ENCODE measurements at places on chromosomes 16 and 17. TPM values are rescaled to one million over a fixed set of nuclear protein-coding genes. Genes with fewer than 3 reads are reported as not detected.

DNA sequence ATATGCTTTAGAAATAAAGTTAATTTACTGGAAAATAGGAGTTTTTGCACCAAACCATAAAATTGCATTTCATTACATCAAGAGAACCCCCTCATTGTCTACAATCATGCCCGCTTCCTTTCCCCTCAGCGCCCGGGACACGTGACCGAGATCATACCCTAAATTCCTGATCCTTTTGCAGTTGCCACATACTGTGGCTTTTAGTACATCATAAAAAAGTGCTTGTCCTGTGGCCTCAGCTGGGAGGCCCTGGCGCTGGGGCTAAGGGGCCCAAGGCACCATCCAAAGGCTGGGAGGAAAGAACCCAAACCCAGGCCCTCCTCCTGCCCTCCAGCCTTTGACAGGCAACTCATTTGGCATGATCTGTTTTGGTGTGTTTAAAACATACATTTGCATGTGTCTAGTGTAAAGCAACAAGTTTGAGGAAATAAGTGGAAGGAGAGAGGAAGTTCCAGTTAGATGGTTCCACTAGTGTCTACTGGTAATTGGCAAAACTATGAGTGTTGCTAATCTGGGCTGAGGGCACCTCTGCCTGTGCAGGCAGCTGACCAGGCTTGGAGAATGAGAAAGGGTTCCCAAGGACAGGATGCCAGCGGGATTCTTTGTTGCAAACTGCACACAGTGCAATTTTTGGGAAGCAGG is 6.0 kb downstream of the CDK5R1 start:
- no peak for DNase-seq
- no peak overlapping the region for H3K27ac ChIP-seq
- no peak overlapping the region for H3K4me3 ChIP-seq
- no peaks in the 10 kb centered on the region for H3K27me3 ChIP-seq
- no peaks in the 10 kb centered on the region for H3K36me3 ChIP-seq

- H3K4me1 ChIP-seq: no peaks in the 10 kb centered on the region
- no peak overlapping the region for H3K27ac ChIP-seq
- H3K4me3 ChIP-seq: no peak overlapping the region
- no peak for DNase-seq
- H3K27me3 ChIP-seq: no peaks in the 10 kb centered on the region
Measured at GRCh38 chr17:63165400-63165799, 199.4 kb downstream of the TANC2 start.

GRCh38 chr16:50006964-50007363 is 18.1 kb upstream of the CNEP1R1 start:
- no peaks in the 10 kb centered on the region for H3K27me3 ChIP-seq
- no peaks in the 10 kb centered on the region for H3K4me1 ChIP-seq
- H3K4me3 ChIP-seq: no peak overlapping the region
- H3K27ac ChIP-seq: no peak overlapping the region

KRTAP4-3 gene
- total RNA-seq: not detected

- no peaks in the 10 kb centered on the region for H3K36me3 ChIP-seq
- H3K4me3 ChIP-seq: no peak overlapping the region
- no peaks in the 10 kb centered on the region for H3K27me3 ChIP-seq
- H3K4me1 ChIP-seq: peaks cover 19% of the 10 kb centered on the region
- no peak overlapping the region for H3K27ac ChIP-seq
- DNase-seq: no peak
Measured at GRCh38 chr17:79930062-79930876, 91.0 kb upstream of the CBX4 start.

- no peak overlapping the region for H3K27ac ChIP-seq
- H3K4me1 ChIP-seq: peaks cover 24% of the 10 kb centered on the region
- no peaks in the 10 kb centered on the region for H3K36me3 ChIP-seq
Measured at GRCh38 chr17:56823848-56824247, 9.9 kb downstream of the C17orf67 start.

SLC6A2 gene
- total RNA-seq: not detected

DNA sequence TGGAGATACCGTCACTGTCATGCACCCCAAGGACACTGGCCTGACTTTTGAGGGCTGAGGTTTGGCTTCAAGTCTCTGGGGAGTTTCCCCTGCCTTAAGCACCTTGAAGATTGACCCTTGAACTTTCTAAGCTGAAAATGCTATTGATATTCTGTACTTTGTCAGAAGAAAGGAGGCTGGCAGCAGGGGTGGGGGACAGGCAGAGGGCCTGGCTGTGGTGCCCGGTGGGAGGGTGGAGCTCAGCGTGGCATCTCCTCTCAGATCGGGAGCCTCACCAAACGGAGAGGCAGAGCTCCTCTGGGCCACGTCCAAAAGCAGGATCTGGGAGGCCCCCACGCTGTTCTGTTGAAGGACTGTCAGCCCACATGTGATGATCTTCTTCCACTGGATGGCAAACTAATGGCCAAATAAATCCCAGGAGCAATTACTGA is 305.2 kb upstream of the IRX3 start:
- no peak overlapping the region for H3K4me3 ChIP-seq
- H3K27me3 ChIP-seq: no peaks in the 10 kb centered on the region
- H3K36me3 ChIP-seq: no peaks in the 10 kb centered on the region
- DNase-seq: no peak
- H3K27ac ChIP-seq: no peak overlapping the region
- H3K4me1 ChIP-seq: no peaks in the 10 kb centered on the region

RNF222 gene
- total RNA-seq: not detected

DNA sequence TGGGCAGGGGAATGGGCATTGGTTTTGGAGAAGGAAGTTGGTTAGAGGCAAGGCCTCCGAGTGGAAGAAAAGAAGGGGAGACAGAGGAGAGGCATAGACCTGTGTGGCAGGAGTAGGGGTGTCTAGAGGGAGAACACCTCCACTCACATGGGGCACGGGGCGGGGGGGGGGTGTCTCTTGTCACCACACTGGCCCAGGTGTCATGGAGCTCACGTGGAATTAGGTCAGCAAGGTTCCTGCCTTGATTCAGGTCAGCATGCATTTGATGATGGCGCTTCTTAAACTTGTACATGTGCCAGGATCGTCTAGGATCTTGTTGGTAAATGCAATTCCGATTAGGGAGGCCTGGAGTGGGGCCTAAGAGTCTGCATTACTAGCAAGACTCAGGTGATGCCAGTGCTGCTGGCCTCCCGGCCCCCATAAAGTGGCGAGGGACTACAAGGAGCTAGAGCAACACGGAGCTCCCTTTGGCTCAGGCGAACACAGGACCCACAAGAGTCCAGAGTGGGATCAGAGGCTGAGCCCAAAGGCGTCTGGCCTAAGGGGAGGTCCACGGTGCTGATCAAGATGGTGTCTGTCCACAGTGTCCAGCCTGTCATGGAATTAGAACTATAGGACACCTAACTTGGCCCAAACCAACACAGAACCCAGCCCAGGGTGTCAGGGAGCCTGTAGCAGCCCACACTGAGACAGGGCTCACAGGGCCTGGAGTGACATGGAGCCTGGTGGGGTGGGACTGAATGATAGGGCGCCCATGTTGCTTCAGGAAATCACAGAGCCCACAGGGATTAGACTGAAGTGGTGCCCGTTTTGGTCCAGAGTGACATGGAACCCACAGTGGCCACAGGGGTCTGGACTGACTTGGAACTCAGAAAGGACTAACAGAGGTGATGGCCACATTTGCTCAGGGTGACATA is 16.7 kb downstream of the EPOP start:
- H3K27me3 ChIP-seq: no peaks in the 10 kb centered on the region
- DNase-seq: no peak
- H3K4me3 ChIP-seq: peak overlapping the region; percentile 64
- H3K27ac ChIP-seq: no peak overlapping the region
- H3K4me1 ChIP-seq: peaks cover 25% of the 10 kb centered on the region

GRCh38 chr17:65366102-65366844 is 195.2 kb downstream of the AXIN2 start:
- peaks cover 5% of the 10 kb centered on the region for H3K4me1 ChIP-seq
- DNase-seq: no peak
- H3K27ac ChIP-seq: no peak overlapping the region

PRSS8 gene
- not detected for total RNA-seq

DNA sequence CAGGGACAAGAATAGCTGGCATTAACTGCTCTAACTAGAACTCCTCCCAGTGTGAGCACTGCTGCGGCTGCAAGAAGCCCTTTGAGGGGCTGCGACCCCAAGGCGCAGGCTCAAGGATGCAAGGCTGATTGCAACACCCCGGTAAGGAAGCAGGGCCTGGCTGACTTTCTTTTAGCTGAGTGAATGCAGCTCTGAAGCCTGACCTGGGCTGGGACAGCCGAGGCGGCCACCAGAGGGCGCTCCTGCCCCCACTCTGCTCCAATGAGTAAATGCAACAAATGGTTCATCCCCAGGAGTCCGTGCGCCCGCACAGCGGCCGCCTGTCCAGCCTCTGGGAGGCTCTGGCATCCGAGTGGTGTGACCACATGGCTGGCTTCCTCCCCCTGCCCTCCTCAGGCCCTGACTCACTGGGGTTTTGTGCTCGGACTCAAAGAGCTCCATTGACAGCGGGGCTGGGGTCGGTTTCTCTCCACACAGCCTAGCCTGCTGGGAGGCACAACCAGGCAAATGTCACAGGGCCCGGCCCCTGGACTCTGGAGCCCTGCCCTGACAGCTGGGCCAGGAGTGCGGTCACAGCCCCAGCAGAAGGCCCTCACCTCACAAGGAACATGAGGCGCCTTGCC is at the start of gene SMIM5:
Gene SMIM5 (plus strand): TSS at position 572 of the 623 bp plus-strand sequence. CDS start 6,768 bp downstream, outside the sequence.
- H3K4me1 ChIP-seq: peaks cover 18% of the 10 kb centered on the region
- no peak within 1 kb of the TSS for H3K4me3 ChIP-seq
- H3K36me3 ChIP-seq: no peaks in the 10 kb centered on the region

DNA sequence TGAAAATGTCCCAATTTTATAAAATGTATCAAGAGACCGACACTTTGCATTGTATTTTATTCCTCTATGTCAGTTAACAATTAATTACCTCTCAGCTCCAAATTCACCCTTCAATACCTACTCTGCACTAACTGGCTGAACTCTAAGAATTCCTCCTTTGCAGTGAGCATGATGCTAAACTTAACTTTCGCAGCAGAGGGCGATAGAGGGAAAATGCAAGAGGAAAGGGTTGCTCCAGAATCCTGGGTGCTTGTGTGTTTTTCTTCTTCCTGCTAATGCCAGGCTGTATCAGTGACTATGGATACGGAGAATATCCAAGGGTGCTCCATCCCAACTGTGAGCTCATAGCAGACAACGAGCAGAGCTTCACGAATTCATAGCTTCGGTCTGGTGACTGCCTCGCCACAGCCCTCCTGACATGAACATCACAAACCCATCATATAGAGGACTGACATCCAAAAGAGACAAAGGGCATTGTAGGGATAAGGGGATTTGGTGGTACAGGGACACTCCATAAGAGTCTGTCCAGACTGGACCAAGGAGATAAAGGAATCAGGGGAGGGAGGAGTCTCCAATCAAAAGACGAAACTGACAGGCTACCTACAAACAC is 172.9 kb downstream of the STX8 start:
- H3K36me3 ChIP-seq: no peaks in the 10 kb centered on the region
- H3K27me3 ChIP-seq: no peaks in the 10 kb centered on the region
- no peak overlapping the region for H3K27ac ChIP-seq
- no peak overlapping the region for H3K4me3 ChIP-seq
- DNase-seq: peak; percentile 74

- no peaks in the 10 kb centered on the region for H3K36me3 ChIP-seq
- H3K4me3 ChIP-seq: no peak overlapping the region
- H3K27me3 ChIP-seq: no peaks in the 10 kb centered on the region
- no peak overlapping the region for H3K27ac ChIP-seq
Measured at GRCh38 chr17:77660524-77660923, 298.0 kb upstream of the TNRC6C start.

- no peaks in the 10 kb centered on the region for H3K27me3 ChIP-seq
- no peak overlapping the region for H3K27ac ChIP-seq
- peaks cover 3% of the 10 kb centered on the region for H3K4me1 ChIP-seq
- no peaks in the 10 kb centered on the region for H3K36me3 ChIP-seq
Measured at GRCh38 chr16:4244254-4245076, 2.6 kb upstream of the SRL start.

- no peaks in the 10 kb centered on the region for H3K36me3 ChIP-seq
- H3K4me1 ChIP-seq: no peaks in the 10 kb centered on the region
- no peak overlapping the region for H3K27ac ChIP-seq
- H3K4me3 ChIP-seq: no peak overlapping the region
- no peaks in the 10 kb centered on the region for H3K27me3 ChIP-seq
- DNase-seq: no peak
Measured at GRCh38 chr16:75502916-75503605, 7.8 kb upstream of the CHST6 start.

DNA sequence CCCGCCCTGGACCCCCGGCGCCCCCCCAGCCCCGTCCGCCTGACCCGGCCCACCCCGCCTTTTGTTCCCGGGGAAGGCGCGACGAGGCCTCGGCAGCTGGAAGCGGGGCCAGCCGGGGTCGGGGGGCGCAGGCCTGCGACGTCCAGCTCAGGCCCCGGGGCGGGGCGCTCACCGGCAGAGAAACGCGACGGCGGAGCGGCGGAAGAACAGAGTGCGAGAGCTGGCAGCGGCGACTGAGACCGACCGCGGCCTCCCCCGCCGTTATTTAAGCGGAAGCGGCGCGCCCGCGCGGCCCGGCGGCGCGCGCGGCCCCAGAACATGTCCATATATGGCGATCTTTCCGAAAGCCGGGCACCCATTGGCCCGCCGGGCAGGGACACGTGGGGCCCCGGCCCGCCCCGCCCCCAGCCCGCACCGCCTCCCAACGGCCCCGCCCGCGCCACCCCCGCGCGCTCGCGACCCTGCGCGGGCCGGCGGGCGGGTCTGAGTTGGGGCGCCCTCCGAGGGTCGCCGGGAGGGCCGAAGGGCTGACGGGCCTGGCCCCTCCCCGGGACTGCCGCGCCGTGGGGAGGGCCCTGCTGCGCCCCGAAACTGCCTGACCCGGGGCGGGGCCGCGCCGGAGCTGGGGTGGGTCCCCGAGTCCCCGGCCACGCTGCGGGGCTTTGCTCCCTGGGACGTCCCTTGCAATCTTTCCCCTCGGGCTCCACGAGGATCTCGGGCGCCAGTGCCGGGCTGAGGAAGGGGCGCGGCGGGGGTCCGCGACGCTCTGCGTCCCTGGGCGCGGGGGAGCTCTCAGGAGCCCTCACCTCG is at the start of gene ACTG1:
Gene ACTG1 (minus strand): TSS at position 238 of the 810 bp plus-strand sequence. CDS start 445 bp downstream, outside the sequence.
- H3K36me3 ChIP-seq: peaks cover 27% of the 10 kb centered on the region
- H3K27me3 ChIP-seq: no peaks in the 10 kb centered on the region
- H3K4me1 ChIP-seq: peaks cover 58% of the 10 kb centered on the region
- DNase-seq: peak; percentile 96
- peak within 1 kb of the TSS; percentile 93 for H3K27ac ChIP-seq

DNA sequence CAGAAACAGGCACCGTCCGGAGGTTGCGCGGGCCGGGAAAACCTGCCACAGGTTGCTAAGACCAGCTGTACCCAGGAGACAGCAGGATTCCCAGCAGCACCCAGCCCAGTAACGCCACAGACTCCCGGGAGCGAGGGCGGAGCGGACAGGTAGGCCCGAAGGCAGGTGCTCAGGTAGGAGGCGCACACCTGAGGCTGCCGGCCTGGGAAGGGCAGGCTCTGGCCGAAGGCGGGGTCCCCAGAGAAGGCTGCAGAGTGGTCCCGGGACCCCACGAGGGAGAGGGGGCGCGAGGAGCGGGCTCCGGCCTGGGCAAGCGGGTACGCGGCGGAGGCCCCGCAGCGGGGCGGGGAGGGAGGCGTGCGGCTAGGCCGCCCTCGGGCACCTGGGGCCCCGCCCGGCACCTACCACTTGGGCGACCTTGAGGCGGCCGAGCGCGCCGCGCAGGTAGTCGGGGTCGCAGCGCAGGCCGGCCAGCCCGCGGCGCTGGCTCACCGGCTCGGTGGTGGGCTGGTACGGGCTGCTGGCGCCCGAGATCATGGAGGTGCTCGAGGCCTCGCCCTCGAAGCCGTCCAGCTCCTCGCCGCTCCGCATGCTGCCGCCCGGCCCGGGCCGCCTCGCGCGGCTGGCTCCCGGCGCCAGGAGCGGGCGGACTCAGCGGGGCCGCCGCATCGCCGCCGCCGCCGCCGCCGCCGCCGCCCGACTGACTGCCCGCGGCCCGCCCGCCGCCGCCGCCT is 441 bp downstream of the CMTM4 start:
- no peak for DNase-seq
- no peak overlapping the region for H3K27ac ChIP-seq
- H3K36me3 ChIP-seq: no peaks in the 10 kb centered on the region
- no peaks in the 10 kb centered on the region for H3K27me3 ChIP-seq
- H3K4me1 ChIP-seq: peaks cover 4% of the 10 kb centered on the region

KRTAP2-2 gene
- total RNA-seq: not detected
